Testis (tissue), 5 donors: ENCODE measurements at places on chromosomes 16 and 17. TPM values are rescaled to one million over a fixed set of nuclear protein-coding genes. Genes with fewer than 3 reads are reported as not detected.
A peak's percentile ranks its signal among the peaks of the same experiment; 100 is the strongest.

DNA sequence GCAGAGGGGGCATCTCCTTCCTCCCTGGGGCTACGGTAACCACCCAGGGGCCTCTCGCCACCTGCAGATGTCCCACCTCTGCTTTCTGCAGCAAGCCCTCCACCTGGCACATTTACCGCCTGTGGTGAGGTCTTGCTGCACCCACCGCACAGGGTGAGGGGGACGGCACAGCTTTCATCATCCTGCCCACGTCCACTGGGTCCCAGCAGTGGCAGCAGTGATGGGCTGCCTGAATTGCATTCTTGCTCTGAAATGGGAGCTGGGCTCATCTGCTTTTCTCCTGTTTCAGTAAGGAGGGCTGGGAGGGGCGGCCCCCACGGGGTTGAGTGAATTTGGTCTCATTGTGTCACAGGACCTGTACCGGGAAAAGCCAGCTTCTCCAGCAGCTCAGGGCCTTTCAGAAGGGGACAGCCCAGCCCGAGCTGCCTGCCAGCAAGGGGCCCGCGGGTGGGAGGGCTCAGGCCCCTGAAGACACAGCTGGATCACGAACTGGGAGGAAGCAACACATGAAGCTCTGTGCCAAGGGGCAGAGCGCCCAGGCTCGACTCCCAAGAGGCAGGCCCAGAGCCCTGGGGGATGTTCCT lies 12.7 kb downstream of the DNAAF8 start:
- H3K4me3 ChIP-seq: no peak overlapping the region
- no peaks in the 10 kb centered on the region for H3K27me3 ChIP-seq
- peak overlapping the region; percentile 15 for H3K27ac ChIP-seq
- H3K4me1 ChIP-seq: peaks cover 18% of the 10 kb centered on the region
- peak; percentile 52 for DNase-seq

Gene STX8
- total RNA-seq: 125 TPM

DNA sequence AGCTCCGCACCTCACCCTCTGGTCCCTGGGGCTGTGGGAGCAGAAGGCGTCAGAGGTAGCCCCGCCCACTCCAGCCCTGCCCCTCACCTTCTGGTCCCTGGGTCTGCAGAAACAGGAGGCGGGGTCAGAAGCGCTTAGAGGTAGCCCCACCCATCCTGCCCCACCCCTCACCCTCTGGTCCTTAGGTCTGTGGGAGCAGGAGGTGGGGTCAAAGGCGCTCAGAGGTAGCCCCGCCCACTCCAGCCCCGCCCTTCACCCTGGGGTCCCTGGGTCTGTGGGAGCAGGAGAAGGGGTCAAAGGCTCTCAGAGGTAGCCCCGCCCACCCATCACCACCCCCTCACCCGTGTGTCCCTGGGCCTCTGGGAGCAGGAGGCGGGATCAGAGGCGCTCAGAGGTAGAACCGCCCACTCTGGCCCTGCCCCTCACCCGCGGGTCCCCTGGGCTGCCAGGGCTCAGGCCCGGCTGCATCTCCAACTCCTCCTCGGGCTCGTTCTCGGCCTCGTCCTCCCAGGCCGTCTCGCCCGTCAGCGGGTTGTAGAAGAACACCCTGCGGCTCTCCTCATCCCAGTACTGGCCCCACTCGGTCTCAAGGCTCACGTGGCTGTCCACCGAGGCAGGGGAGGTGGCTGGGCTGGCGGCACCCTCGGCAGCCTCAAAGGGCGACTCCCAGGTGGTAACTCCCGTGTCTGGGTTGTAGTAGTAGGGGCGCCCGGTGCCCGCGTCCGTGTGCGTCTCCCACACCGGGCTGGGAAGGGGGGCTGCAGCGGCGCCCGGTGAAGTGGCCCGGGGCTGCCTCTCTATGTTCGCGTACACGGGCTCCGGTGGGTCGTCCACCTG lies 27.2 kb downstream of the ARHGAP27 start:
- no peak overlapping the region for H3K27ac ChIP-seq
- no peaks in the 10 kb centered on the region for H3K4me1 ChIP-seq
- DNase-seq: peak; percentile 37
- no peaks in the 10 kb centered on the region for H3K27me3 ChIP-seq

DNA sequence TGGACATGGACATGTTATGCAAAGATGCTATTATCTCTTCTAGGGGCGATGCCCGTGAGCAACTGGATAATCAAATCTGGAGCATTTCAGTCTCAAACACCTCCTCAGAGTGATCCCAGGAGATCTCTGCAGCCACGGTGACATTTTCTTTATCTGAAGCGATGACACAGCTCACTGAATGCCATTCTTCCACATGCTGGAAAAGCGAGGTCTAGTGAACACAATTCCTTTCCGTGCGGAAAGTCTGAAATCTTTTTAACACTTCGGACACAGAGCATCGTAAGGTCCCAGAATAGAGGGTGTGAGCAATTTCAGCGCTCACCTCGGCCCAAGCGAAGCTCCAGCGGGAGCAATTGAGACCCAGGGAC lies 531 bp upstream of the HASPIN start:
- H3K4me3 ChIP-seq: peak overlapping the region; percentile 91
- H3K27ac ChIP-seq: peak overlapping the region; percentile 87
- no peaks in the 10 kb centered on the region for H3K36me3 ChIP-seq
- peaks cover 12% of the 10 kb centered on the region for H3K4me1 ChIP-seq
- no peak for DNase-seq
